ENCODE measurements at places on chromosomes 4 and X.

- no peak for DNase-seq
These were observed 82.8 kb upstream of the LIMCH1 start for GRCh38 chr4:41455206-41455605.

GRCh38 chr4:101177154-101177553, 170.2 kb downstream of the PPP3CA start:
- no peak for DNase-seq

GRCh38 chrX:22481436-22481835, 208.7 kb downstream of the CBLL2 start:
- DNase-seq, result no peak

DNA sequence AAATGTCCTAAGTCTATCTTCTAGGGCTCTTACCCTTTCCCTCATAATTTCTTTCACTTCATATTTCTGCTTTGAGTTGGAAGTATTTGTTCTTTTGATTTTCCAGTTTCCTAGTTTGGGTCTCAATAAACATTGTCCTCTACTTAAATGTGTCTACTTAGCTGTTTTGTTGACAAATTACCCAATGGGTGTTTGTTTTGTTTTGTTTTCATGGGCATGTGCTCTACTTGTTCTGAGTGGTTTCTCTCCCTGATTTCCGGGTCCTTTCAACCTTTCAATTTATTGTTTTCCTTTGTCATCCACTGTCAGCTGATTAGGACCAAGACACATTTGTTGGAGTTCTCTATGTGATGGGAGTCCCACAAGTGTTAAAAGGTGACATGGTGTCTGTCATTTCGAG, 1181.4 kb downstream of the RPA4 start:
- no peak for DNase-seq

- DNase-seq, result no peak
These were observed 98.8 kb downstream of the CDS1 start for GRCh38 chr4:84681486-84682274.

- no peak for DNase-seq
These were observed 371.6 kb upstream of the EMCN start for GRCh38 chr4:100889401-100889800.

GRCh38 chrX:32745323-32745722, 466.0 kb downstream of the DMD start:
- DNase-seq, result no peak

DNA sequence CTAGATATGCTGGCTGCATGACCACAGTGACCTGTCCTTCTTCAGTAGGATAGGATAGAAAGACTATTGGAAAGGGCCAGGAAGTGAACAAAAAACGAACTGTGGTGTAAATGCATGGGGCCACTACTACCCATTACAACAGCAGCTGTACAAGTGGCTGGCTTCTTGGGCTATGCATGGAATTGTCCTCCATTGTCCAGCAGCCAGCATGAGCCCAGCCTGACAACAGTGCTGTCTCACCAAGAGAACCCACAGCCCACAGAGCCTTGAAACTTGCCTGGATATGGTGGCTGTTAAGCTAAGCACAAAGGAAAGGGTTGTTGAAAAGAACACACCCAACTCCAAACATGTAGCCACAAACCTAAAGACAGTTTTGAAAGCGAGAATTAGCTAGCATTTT, 330.2 kb upstream of the F9 start:
- no peak for DNase-seq

- no peak for DNase-seq
These were observed 62.7 kb upstream of the SCML1 start for GRCh38 chrX:17674601-17675000.

- DNase-seq, result no peak
These were observed 97.4 kb upstream of the PGRMC2 start for GRCh38 chr4:128384765-128385598.

GRCh38 chr4:133124746-133125145, 24.3 kb upstream of the PCDH10 start:
- no peak for DNase-seq

DNA sequence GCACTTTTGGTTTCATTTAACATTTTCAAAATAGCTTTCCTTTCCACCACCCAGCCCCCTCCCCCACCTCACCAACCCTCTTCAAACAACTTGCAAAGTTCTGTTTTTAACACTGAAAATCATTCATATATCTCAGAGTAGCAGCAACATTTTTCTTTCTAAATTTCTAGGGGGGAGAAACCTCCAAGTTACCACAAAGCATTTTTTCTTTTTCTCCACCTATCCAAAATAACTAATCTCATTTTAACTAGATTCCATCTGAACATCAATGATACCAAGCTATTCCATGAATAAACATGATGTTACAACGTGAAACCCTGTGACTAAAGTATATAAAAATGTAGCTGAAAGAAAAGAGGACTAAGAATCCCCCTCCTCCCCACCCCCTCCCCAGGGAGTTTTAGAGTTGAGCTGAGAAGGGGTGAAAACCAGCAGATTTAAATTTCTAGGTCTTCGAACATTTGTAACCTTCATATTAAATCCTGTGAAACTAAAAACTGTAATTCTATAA, 5.2 kb downstream of the LDB2 start:
- DNase-seq, result no peak

Data from stimulated activated CD4-positive, alpha-beta T cell treated with anti-CD3 and anti-CD28 coated beads, Interleukin-2, amount 100 ng/mL, for 48 hours (primary cell).